ENCODE measurements at places on chromosomes 4 and X. TPM values are rescaled to one million over a fixed set of nuclear protein-coding genes. Genes with fewer than 3 reads are reported as not detected.

GRCh38 chr4:143743591-143743990 lies 43.1 kb upstream of the FREM3 start:
- no peak for DNase-seq

RBM47 gene
- 26.1 TPM for polyA plus RNA-seq

GRCh38 chr4:144171697-144172096 lies 31.2 kb upstream of the GYPA start:
- DNase-seq, result no peak

- DNase-seq, result no peak
These were observed 1207.4 kb downstream of the ADGRL3 start for GRCh38 chr4:62407534-62407933.

DNA sequence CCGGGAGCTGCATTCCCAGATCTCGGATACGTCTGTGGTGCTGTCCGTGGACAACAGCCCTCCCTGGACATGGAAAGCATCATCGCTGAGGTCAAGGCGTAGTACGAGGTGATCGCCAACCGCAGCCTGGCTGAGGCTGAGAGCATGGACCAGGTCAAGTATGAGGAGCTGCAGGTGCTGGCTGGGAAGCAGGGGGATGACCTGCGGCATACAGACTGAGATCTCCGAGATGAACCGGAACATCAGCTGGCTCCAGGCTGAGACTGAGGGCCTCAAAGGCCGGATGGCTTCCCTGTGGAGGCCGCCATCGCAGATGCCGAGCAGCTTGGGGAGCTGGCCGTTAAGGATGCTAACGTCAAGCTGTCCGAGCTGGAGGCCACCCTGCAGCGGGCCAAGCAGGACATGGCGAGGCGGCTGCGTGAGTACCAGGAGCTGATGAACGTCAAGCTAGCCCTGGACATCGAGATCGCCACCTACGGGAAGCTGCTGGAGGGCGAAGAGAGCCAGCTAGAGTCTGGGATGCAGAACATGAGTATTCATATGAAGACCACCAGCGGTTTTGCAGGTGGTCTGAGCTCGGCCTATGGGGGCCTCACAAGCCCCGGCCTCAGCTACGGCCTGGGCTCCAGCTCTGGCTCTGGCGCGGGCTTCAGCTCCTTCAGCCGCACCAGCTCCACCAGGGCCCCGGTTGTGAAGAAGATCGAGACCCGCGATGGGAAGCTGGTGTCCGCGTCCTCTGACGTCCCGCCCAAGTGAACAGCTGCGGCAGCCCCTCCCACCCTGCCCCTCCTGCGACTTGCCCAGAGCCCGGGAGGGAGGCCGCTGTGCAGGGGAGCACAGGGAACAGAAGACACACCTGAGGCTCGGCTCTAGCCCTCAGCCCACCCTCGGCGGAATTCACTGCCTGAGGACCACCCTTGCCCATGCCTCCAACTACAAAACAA lies 29.4 kb upstream of the GABRA3 start:
- no peak for DNase-seq

OTUD5 gene
- polyA plus RNA-seq, result 60.0 TPM

ETDB gene
- not detected for polyA plus RNA-seq

- DNase-seq, result no peak
These were observed 145.8 kb upstream of the RASGEF1B start for GRCh38 chr4:81617545-81617944.

DNA sequence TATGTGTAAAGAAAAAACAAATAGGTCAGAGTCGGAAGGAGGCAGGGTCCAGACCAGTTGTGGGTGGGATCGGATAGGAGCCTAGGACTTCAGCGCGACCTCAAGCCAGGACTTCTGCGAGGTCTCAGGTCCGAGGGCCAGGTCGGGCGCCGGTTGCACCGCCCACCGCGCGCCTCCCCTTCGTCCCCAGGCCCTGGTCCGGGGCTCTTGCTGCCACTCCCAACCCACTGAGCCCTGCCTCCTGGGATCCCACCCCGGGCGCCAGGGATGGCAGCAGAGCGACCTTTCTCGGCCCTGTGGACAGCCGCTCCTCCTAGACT lies 12.3 kb downstream of the PITX2 start:
- DNase-seq, result no peak

DNA sequence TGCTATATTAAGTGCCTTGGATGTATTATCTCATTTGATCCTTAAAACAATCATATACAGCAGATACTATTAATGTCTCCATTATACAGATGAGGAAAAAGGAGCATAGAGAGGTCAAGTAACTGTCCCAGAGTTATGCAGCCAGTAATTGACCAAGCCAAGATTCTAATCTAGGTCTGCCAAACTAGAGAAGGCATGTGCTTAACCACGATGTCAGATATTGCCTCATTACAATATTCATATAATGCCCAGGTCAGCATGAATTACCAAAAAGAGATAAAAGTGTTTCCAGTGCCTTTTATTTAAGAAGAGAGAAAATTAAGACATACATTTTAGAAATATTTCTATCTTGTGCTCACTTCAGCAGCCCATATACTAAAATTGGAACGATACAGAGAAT lies 7.1 kb downstream of the ARHGEF6 start:
- DNase-seq, result no peak

DNA sequence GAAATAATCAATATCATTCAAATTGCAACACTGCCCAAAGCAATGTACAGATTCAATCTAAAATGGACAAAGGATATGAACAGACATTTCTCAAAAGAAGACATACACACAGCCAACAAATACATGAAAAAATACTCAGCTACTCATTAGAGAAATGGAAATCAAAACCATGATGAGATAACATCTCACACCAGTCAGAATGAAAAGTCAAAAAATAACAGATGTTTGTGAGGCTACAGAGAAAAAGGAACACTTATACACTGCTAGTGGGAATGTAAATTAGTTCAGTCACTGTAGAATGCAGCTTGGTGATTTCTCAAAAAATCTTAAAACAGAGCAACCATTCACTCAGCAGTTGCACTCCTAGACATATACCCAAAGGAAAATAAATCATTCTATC lies 205.2 kb downstream of the DKK2 start:
- DNase-seq, result no peak

PRDM5 gene
- polyA plus RNA-seq, result 32.2 TPM

GRCh38 chrX:129737916-129738315 lies 863 bp upstream of the XPNPEP2 start:
- DNase-seq, result no peak

DNA sequence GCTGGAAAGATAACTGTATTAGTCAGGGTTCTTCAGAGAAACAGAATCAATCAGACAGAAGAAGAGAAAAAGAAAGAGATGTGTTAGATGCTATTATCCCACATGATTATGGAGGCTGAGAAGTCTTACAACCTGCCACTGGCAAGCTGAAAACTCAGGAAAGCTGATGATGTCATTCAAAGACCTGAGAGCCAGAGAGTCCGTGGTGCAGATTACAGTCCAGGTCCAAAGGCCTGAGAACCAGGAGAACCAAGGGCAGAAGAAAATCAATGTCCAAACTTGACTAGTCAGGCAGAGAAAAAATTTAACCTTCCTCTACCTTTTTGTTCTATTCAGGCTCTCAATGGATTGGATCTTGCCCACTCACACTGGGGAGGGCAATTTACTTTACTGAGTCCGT lies 172.5 kb downstream of the QDPR start:
- no peak for DNase-seq

BEX1 gene
- 13.9 TPM for polyA plus RNA-seq

CCSER1 gene
- 4.2 TPM for polyA plus RNA-seq

- DNase-seq, result peak; percentile 91
These were observed 14.7 kb downstream of the SORCS2 start for GRCh38 chr4:7206911-7207567.

DNA sequence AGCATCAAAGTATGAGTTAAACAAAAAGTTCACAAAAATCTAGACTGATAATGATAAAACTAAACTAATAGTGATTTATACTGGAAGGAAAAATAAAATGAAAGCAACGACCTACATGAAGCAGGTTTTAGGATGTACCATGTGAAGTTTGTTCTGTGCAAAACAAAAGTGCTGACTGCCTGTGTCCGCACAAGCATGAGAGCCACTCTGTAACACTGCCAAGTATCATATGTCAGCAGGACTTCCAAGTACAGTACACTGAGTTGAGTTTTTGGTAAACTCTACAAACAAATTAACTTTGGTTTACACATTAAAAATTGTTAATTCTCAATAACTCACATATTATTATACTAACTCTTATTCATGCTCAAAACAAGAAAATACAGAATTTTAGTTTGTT lies 459.0 kb downstream of the PDGFC start:
- DNase-seq, result peak; percentile 25

DNA sequence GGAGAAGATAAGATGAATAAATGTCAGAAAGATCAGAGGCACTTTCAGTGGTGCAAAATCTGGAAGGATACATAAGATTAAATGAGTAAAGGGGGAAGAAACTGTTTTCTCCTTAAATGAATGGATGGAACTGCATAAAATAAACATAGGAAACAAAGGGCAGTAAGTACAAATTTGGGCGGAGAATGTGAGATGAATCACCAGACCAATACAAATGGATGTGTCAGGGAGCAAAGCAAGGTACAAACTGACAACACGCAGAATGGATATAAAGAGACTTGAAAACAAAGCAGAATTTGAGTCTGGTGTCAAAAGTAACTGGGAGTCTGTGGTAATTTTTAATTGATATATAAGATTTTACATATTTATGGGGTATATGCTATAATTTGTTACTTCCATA lies 175.3 kb upstream of the PCDH18 start:
- DNase-seq, result no peak

GPR34 gene
- 6.7 TPM for polyA plus RNA-seq

PLP1 gene
- polyA plus RNA-seq, result 12.8 TPM

DNA sequence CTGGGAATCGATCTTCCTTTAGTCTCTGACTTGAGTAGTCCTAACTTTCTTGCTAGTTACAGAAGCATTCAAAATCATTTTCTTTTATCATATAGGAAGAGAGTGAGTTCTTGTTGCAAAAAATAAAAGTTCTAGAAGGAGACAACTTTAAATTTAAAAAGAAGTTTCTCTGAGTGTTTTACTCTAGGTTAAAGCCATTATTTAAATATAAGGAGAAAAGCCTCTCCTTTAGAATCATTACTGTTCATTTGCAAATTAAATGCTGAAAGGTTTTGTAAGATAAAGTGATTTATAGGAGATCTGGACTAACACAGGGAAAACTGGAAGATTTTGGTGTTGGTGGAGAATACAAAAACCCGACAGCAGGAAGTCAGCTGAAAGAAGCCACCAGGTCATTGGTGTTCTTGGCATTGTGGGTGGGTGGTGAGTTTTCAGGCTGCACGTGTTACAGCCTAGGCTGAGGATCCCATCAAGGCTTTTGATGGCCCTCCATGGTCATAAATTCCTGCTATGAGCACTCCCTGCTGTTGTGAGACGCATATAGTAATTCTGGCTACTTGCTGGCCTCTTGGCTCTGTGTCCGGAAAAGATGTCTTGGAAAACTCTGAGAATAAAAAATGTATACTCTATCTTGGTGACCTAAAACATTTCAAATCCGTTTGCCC lies 81.6 kb downstream of the GPAT3 start:
- no peak for DNase-seq

DNA sequence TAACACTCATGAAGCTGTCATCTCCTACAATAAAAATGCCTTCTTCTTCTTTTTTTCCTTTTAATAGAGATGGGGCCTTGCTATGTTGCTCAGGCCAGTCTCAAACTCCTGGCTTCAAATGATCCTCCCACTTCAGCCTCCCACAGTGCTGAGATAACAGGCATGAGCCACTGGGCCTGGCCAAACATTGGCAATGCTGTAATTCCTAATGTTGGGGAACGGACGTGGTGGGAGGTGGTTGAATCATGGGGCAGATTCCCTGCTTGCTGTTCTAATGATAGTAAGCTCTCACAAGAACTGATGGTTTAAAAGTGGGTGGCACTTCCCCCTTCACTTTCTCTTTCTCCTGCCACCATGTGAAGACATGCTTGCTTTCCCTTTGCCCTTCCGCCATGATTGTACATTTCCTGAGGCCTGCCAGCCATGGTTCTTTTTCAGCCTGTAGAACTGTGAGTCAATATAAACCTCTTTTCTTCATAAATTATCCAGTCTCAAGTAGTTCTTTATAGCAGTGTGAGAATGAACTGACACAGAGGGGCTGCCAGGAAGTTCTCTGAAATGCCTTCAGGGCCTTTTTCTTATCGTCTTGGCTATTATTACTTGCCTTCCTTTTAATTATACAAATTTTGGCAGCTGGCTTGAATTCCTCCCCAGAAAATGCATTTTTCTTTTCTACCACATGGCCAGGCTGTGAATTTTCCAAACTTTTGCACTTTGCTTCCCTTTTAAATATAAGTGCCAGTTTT lies 93.0 kb downstream of the CENPC start:
- DNase-seq, result no peak

GRCh38 chr4:183182873-183183725 lies 84.0 kb downstream of the WWC2 start:
- no peak for DNase-seq

GRCh38 chrX:13078739-13079444 lies 34.5 kb upstream of the FAM9C start:
- no peak for DNase-seq

GRCh38 chr4:24849756-24850155 lies 54.4 kb downstream of the SOD3 start:
- DNase-seq, result no peak

EXOC1L gene
- 0.43 TPM for polyA plus RNA-seq

All from left lung (tissue), 14 donors.